ENCODE measurements at places on chromosomes 1 and 21.
A peak's percentile ranks its signal among the peaks of the same experiment; 100 is the strongest.

DNA sequence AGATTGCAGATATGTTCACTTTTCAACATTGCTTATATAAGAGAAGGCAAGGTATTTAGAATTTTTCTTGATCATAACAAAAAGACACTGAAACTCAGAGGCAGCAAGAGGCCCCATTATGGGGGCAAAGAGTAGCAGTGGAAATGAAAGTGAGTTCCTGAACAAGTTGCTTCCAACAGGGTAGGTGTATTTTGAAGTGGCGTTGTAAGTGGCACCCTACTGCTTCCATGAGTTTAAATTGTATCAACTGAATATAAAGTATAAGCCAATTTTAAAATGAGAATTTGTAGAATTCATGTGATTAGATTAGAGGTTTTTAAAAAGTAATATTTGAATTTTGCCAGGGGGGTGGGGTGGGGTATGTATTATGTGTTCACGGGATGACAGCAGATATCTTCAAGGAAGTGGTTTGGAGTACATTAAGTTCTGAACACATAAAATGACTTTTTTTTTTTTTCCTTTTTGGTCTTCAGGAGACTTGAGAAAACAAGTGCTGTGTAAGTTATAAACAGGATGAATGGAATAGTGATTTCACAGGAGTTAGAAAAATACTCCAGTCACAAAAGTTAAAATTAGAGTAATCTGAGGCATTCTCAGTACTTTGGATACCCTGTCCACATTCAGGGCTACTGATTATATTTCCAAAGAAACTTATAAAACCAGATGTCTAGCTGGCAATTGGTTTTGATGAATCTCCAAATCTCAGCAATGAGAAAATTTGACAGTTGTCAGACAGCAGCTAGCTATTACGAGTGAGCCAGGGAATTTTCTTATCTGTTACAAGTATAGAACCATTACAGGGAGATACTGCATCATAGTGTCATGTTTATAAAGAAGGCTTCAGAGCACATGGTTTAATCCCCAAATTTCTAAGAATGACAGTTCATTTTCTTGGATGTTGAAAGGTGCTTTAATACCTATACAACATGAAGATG, 182.0 kb downstream of the ST6GALNAC3 start:
- no peak for DNase-seq

- DNase-seq: peak; percentile 51
These were observed 104.9 kb upstream of the SOD1 start for GRCh38 chr21:31554511-31555022.

GRCh38 chr1:35863881-35864625, 19.0 kb upstream of the AGO1 start:
- DNase-seq: no peak

DNA sequence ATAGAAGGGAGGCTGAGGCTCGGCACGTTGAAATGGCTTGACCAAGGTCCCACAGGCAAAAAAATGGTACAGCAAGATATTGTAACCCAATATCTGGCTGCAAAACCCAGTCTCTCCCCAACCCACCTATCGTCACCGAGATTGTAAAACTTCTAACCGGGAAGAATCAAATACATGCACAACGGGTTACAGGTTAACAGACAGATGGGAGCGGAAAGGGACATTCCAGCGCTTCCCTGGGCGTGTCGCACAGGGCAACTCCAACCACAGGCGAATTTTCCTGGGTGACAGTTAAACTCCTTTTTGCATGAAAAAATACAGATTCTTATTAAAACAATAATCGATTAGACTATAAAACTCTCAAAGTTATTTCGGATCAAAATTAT, 31.8 kb upstream of the JUN start:
- no peak for DNase-seq

DNA sequence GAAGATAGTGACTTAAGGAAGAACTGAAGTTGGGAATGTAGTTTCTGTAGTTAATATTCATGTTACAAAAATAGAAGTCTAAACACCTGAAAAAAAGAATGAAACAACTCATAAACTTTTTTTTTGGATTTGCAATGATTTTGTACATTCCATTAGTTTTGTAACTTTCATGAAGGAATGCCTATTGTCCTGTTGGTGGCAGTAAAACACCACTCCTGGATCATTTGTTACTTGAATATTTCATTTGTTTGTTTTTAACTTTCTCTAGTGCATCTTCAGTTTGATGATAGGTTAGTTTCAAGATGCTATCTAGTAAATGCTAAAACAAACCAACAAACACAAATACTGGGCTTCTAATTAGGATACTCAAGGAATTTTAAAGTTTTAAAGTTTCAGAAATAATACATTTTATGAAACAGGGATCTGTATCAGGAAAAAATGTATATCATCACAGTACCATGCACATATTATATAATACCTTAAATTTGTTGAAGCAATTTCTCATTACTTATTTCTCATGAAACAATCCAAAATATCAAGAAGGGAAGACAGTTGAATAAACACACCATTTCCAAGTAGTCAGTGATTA, 229.7 kb upstream of the CACYBP start:
- no peak for DNase-seq

- DNase-seq: no peak
These were observed 65.2 kb downstream of the LRRC8C start for GRCh38 chr1:89698020-89698560.

DNA sequence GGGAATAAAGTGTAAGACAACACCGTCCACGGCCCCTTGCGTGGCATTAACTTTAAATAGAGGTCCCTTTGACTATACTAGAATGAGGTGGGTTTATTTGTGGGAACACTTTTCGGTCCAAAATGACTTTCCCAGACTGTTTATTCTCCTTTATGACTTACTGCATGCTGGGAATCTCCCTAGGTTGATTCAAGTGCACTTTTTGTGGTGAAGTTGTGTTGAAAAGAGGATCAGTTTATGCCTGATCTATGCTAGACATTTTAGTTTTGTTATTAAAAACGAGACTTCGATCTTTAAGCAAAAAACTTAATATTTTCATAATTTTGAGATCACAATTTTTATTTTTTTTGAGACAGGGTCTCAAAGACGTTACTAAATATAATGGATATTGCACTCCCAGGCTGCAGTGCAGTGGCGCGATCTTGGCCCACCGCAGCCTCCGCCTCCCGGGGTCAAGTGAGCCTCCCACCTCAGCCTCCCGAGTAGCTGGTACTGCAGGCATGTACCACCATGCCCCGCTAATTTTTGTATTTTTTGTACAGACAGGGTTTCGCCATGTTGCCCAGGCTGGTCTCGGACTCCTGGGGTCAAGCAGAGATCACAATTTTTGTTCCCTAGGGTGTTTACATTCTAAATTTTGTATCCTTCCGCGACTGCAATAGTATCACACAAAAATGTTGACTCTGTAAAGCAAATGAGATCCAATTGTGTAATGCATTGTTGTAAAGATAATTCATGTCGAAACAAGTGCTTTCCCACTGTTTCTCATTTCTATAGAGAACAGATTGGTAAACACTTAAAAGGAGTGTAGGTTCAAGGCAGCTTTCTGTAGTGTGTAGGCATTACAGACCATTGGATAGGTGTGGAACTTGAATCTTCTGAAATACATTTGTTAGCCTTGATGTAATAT, 1.6 kb downstream of the CDC42 start:
- no peak for DNase-seq

DNA sequence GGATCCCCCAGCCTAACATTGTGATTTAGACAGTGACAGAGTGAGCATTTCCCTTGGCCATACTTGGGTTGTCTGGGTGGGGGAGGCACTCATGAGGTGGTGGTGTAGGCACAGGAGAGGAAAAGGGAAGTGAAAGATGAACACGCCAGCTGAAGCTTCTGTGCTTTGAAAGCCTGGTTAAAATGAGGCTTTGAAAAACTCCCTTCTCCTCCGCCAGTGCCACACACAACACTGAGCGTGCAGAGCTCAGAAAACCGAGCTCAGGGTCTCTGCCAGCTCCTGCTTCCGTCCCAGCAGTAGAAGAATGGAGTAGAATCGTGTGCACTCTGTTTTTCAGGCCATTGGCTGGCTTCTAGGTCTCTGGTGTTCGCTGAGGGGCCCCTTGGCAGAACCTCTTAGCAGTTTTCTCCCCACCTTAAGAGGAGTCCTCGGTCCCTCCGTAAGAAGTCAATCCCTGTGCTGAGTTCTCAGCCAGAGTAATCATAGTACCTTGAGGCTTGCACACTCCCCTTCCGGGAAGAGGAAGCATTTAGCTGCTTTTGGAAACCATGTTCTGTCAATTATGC, 12.9 kb downstream of the PLEKHM2 start:
- peak; percentile 17 for DNase-seq

GRCh38 chr1:67134695-67135094, at the start of gene C1orf141:
C1orf141 (minus strand) TSS chr1:67134970; CDS start chr1:67127240, 7,730 bp downstream.
- DNase-seq: no peak

DNA sequence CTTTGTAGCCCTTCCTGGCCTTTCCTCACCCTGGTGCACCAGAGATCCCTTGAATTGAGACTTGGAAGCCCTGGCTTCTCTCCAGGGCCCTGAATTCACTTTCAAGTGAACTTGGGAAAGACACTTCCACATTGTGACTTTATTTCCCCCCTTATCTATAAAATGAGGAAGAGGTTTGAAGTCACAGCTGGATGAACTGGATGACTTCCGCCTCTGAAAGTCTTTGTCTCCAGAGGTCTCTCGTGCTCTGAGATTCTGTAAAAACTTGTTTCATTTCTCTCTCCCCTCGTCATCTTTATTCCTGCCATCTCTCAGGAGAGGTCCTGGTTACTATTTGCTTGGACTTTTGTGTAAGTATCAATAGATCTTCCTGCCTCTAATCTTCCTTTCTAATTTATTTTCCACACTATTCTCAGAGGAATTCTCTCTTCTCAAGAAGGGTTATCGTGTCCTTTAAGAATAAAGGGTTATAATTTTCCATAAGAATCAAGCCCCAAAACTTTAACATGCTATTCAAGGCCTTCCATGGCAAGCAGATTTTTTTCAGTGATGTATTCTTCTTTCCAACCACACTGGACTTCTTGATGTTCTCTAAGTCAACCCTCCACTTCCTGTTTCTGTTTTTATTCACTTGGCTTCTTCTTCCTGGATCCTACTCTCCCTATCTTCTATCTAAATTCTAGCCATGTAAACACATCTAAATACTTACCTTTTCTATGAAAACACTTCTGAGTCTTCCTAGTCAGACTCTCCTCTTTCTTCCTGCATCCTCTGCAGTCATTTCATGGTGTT, 6.5 kb upstream of the RPTN start:
- no peak for DNase-seq

- DNase-seq: no peak
These were observed 26.7 kb downstream of the CLSTN1 start for GRCh38 chr1:9797049-9797448.

GRCh38 chr1:6771441-6771769, 13.8 kb upstream of the CAMTA1 start:
- DNase-seq: no peak

DNA sequence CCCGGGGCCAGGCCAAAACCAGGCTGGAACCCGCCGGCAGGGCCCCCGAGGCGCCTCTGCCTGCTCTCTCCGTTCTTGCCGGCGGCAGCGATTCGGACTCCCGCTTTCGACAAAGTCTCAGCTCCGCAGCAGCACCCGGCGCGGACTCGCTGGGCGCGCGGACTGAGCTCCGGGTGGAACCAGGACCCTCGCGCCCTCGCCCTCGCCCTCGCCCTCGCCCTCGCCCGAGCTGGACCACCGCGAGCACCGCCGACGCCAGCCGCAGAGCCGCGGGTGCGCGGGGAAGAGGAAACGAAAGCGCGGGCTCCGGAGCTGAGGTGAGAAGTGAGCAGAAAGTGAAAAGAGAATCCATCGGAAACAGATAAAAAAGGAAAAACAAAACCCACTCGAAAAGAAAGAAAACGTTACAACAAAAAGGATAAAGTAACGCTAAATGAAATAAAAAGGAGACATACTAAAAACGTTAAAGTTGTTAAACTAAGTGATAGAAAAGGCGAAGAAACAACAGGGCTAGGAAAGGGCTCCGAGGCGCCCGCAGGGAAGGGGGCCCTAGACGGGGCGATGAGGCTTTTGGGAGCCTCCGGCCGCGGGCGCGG, 64.9 kb downstream of the MEF2D start:
- DNase-seq: no peak

DNA sequence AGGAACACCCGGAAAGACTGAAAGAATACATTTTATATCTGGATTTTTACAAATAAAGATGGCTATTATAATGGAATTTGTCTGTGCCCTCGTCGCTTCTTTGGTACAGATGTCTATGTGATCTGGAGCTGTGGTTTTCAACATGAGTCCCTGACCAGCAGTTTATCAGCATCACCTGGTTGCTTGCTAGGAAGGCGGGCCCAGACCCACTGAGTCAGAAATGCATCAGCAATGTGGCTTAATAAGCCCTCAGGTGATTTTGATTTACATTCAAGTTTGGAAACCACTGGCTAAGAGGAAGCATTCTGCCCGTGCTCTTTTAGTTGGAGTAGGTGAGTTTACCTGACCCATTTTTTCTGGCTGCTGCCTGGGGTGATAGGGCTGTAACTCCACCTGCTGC, 31.7 kb downstream of the ATP1A1 start:
- DNase-seq: no peak

DNA sequence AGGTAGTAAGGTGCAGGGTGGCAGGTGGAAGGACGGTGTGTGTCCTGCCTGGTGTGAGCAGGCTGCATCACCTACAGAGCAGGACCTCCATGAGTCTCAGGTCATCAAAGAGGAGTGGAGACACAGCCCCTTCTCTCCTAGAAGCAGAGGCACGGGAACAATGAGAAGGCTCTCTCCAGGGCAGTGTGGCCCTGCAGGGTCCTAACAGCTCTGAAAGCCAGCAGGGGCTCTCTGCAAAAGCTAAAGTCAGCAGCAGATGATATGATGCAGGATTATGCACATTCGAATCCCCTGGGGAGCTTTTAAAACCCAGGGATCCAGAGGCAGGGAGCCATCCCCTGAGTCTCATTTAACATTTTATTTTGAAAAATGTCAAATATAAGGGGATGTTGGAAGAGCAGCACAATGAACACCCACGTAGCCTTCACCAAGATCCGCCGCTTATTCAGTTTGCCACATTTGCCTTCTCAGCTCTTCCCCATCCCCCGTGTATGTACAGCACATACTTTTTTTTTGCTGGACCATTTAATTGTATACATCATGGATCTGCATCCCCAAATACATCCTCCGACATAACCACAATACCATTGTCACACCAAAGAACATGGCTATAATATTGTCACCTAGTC, 88.1 kb downstream of the CNIH3 start:
- DNase-seq: no peak

DNA sequence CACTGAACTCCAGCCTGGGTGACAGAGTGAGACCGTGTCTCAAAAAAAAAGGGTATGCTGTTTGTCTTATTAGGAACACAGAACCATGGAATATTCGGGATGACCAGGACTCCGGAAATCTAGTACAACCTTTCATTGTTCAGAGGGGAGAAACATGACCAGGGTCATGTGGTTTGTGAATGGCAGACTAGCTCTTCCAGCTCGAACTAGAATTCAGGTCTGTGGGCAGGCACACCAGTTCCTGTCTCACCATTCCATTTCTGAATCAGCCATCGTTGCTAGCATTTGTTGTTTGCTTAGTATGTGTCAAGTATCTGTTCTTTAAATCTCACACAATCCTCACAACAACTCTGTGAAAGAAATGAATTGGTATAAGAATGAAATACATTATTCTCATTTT, 50.9 kb downstream of the MDM4 start:
- no peak for DNase-seq

DNA sequence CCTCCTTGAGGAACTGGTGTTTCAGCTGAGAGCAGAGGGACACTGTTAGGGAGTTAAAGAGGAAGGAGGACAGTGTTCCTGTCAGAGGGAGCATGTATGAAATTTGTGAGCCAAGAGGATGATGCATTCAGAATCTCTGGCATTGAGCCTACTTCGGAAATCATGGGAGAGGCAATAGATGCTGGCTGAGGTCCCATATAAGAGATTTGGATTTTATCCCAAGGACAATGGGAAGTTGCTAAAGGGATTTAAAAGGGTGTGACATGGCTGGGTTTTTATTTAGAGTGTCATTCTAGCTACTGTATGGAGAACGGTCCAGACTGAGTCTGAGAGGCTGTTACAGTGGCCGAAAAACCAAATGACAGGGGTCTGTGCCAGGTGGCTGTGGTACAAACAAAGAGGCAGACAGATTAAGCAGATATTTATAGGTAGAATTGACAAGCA, 403.2 kb upstream of the B3GALT2 start:
- DNase-seq: no peak

Data from activated naive CD4-positive, alpha-beta T cell treated with Interleukin-2 at 50 U/mL for 16 hours (primary cell).